Head of caudate nucleus (tissue), 42 donors: ENCODE measurements at places on chromosomes 4 and X.

- no peak for DNase-seq
Observed at GRCh38 chr4:53640576-53641453, 49.5 kb upstream of the LNX1 start.

- DNase-seq, result no peak
Observed at GRCh38 chr4:61162116-61162515, 38.0 kb upstream of the ADGRL3 start.

- no peak for DNase-seq
Observed at GRCh38 chrX:1223242-1223600, 10.8 kb upstream of the CRLF2 start.

DNA sequence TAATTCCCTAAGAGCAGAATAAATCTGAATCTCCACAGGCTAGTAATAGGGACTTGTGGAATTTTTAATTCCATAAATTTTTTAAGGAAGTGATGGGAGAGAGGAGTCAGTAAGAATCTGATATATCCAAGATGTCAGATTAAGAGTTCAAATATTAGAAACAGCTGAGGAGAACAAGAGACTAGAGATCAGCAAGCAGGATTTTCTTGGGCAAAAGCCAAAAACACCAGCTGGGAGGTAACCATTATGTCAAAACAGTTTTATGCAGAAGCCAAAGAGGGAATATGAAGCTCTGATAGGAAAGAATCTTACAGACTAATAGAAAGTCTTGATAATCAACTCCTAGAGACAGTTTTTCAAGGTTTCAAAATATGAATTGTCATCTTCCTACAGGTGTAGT is 72.2 kb upstream of the RBPJ start:
- DNase-seq, result no peak

DNA sequence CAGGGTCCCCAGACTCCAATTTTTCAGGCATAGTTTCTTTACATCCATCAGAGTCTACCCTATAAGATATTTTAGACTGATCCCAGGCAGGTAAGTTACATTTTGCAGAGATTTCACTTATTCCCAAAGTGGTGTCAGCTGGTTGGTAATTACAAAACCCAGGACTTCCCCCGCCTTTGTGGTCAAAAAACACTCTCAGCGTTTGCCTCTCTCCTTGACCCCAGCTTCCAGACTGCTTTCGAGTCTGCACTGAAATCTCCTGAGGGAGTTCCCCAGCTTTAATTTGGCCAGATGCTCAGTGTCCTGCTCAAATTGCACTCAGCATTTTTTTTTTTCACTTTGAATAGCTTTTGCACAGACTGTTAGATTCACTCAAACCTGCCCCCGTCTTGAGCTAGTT is 11.2 kb upstream of the AMOT start:
- DNase-seq, result no peak

DNA sequence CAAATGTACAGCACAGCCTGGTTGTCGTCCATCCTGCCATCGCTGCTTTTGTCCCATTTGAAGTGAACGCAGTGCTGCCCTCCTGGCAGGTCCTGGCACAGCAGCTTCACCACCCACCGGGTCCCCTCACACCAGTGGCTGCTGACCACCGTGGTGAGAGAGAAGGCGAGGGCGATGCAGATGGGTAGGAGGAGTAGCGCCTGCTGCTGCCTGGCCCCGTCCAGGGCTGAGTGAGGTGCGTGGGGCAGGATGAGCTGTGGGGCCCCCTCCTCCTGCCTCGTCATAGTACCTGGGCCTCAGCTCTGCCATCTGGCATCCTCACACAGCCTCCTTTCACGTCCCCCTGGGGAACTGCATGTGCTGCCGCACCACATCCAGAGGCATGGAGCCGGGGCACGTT is 1.8 kb downstream of the DCAF8L2 start:
- no peak for DNase-seq

DNA sequence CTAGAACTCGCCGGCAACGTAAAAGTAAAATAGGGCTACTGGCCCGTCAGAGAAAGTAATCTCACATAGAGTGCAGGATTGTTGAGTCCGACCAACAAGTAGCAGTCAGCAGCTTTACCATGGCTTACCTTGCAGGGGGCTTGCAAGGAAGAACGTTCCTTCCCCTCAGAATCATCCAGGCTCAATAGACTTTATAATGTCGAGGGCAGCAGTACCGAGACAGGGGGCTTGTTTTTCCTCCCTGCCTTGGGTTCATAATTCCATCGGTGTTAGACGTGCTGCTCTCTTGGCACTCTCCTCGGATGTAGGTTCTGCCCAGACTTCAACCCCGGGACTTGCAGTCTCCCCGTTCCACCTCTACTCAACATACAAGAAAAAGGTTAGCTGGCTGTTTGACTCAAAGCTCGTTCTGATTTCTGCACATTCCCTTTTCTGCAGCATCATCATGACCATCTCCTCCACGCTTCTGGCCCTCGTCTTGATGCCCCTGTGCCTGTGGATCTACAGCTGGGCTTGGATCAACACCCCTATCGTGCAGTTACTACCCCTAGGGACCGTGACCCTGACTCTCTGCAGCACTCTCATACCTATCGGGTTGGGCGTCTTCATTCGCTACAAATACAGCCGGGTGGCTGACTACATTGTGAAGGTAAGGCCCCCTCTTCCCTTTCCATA is 1.5 kb downstream of the SLC10A4 start:
- DNase-seq, result no peak

GRCh38 chrX:18652636-18653035 is 19.3 kb downstream of the RS1 start:
- DNase-seq, result no peak

DNA sequence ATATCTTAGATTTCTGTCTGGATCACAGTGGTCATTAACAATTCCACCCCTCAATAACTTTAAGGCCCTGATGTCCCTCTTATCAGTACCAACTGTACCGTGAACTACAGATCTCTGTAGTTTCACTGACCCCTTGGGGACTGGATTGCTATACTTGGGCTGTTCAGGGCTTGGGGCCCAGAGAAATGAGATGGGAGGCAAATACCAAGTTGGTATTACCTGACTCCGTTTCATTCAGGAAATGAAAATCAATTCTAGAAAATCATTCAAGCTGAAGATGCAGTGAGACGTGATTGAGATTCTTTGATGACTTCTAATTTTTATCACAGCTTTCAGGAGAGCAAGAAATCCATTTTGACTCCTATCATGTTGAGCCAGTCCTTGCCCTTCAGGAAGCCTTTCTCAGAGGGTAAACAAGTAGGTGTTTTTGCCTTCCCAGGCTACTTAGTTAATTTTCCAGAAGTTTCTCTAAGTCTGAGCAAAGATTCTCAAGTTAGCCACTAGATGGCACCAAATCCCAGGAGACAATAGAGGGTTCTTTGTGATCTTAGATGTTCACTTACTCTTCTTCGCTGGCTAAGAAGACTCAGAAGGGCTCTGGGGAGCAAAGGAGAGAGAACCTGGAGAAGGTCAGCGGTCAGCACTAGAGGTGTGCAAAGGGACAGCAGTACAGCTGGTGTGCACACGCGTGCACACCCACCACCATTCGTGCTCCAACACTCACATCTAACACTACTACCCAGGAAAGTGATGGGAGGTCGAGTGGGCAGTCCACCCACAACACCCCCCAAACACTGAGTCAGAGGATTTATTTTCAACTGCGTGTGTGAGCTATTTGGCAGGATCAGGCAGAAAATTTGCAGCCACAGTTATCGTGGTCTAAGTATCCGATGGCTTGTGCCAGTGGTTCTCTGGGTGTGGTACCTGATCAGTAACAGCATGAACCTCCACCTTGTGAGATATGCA is 7.4 kb downstream of the HNRNPH2 start:
- no peak for DNase-seq

DNA sequence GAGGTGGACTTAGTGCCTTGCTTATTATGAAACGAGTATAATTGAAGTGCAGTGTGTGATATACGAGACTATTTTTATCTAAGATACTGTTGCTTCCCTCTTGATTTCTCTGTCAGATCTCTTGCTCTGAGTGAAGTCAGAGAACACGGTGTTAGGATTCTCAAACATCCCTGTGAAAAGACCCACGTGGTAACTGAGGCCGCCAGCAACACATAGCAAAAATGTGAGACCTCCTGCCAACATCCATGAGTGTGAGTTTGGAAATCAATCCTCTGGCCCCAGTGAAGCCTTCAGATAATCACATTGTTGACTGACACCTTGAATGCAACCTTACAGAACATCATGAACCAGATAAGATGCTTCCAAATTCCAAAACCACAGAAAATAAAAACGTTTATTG is 954.4 kb downstream of the FAT4 start:
- no peak for DNase-seq

GRCh38 chrX:123361371-123361770 is 177.3 kb downstream of the GRIA3 start:
- DNase-seq, result no peak

- no peak for DNase-seq
Observed at GRCh38 chr4:164215113-164215741, 538.7 kb upstream of the SMIM31 start.

GRCh38 chrX:137565921-137566745 is at the start of gene ZIC3:
TSS of gene ZIC3 (plus strand) at chrX:137566127. CDS start at chrX:137566692, 565 bp downstream.
- DNase-seq, result peak; percentile 74

GRCh38 chr4:121227341-121227792 is 63.2 kb upstream of the TNIP3 start:
- no peak for DNase-seq

GRCh38 chrX:107978707-107979307 is 3.4 kb downstream of the TEX13B start:
- no peak for DNase-seq

- no peak for DNase-seq
Observed at GRCh38 chr4:106583108-106583507, 214.5 kb upstream of the GIMD1 start.

DNA sequence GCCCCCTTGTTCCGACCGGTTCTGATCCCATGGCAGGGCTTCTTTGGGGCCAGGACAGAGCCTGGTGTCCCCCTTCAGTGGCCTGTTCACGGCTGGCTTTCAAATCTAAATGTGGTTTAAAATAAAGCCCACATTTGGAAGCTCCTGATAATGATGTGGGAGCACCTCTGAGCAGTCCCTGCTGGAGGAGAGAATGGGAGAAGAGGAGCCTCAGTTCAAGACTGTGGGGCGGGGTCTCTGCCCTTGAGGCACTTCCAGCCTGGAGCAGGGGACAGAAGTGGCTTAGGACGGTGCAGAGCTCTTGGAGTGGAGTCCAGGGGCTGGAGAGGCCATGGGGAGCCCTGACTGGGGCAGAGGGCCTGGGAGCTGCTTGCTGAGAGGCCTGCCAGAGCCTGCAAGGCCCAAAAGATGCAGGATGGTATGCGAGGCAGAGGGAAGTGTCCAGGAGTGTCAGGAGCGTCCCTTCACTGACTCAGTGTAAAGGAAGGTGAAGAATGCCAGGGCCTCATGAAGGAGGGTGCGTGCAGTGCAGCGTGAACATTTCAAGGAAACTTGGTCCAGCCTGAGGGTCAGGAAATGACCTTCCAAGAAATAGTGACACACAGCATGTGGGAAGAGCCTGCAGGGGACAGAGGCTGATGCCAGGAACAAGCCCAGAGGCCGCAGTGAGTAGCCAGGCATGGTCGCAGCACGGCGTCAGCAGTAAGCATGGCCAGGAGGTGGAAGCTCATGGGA is 21.1 kb upstream of the TADA2B start:
- no peak for DNase-seq

DNA sequence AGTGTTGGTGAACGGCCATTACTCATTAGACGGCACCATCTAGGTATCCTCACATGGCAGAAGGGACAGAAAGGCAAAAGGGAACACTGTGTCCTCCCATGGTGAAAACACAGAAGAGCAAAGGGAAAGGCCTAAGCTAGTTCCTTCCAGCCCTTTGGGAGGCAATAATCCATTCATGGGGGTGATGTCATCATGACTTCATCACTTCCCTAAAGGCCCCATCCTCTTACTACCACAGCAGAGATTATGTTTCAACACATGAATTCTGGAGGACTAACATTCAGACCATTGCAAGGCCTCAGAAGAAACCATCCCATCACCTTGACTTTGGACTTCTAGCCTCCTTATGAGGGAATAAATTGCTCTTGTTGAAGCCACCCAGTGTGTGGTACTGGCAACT is 238.2 kb downstream of the MGST2 start:
- DNase-seq, result no peak

GRCh38 chr4:14864365-14865030 is 137.8 kb upstream of the CPEB2 start:
- DNase-seq, result no peak

DNA sequence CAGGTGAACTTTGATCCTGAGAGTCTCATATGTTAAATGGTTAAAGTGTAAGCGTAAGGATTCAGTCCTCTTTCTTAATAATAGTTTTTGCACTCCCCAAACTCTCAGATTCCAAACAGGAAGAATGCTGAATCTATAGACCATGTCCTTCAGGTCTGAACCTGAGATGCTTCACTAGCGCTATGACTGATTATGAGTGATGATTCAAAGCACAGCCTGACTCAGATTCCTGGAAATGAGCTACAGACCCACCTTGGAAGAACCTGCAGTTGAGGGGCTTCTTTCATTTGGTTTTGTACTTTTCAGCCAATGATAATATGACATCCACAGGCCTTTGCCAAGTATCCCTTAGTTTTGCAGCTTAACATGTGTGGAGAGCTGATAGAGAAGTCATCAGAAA is 1.4 kb downstream of the EDNRA start:
- no peak for DNase-seq

DNA sequence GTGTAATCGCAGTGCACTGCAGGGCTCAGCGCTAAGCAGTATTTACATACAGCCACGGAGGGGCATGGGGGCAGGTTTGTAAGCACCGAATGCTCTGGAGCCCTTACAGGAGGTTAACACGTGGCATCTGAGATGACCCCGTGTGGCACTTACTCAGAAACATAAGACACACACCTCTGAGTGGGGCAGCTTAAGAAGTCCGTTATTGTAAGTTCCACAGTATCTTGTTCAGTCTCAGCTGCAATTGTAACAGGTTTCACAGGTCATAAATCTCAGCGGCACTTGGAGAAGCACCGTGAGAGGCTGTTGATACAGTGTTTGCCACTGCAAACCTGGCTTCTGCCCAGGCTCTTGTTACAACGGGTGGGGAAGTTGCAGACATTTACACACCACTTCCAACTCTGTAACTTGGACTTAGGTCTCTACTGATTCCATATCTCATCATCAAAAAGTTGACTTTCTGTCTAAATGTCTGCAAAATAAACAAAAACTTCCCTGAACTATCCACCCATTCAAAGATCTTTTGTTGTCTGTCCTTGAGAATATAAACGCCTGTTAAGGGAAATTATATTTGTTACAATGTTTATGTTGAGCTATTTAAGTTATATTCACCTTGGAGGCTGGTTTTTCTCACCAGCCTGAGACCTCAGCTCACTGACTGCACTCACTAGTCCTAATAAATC is 10.3 kb downstream of the CPLX1 start:
- DNase-seq, result no peak

- DNase-seq, result no peak
Observed at GRCh38 chr4:139844459-139845036, 178.9 kb downstream of the MGST2 start.

DNA sequence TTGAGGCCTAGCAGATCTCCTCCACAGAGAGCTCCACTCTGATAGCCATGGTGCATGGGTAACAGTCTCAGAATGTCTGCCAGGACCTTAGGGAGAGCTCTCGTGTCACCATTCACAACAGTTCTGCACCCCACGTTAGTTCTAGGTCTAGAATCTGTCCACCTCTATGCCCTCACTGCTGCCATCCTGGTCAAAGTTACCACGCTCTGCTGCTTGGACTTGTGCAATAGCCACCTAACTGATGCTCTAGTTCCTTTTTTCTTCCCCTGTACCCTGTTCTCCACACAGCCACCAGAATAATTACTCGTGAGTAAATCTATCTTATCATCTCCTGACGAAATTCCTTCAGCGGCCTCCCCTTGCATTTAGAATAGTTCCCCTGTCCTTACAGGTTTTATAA is 268.8 kb upstream of the GATB start:
- no peak for DNase-seq
